Right renal cortex interstitium (tissue), 3 donors: ENCODE measurements at places on chromosomes 5 and 9.

- DNase-seq: no peak
Measured at GRCh38 chr5:167582283-167582682, 709.2 kb upstream of the WWC1 start.

DNA sequence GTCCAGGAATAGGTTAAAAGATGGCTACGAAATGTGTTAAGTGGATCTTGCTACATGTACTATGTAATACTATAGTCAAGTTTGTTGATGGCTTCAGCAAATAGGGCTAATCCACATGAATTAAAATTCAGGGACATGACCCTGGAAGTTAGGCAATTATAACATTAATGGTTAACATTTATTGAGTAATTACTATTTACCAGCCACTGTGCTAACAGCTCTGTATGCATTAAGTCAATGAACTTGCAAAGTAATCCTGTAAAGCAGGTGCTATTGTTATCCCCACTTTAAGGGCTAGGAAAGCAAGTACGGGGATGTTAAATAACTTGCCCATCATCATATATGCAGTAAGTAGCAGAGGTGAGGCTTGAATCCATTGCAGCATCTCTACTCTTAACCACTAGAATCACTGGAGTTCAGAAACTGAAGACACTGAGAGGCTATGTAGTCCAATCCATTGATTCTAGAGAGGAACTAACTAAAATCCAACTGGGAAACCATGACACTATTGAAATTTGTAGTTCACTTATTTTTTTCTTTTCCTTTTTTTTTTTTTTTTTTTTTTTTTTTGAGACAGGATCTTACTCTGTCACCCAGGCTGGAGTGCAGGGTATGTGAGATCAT is 77.5 kb upstream of the SPINK5 start:
- no peak for DNase-seq

DNA sequence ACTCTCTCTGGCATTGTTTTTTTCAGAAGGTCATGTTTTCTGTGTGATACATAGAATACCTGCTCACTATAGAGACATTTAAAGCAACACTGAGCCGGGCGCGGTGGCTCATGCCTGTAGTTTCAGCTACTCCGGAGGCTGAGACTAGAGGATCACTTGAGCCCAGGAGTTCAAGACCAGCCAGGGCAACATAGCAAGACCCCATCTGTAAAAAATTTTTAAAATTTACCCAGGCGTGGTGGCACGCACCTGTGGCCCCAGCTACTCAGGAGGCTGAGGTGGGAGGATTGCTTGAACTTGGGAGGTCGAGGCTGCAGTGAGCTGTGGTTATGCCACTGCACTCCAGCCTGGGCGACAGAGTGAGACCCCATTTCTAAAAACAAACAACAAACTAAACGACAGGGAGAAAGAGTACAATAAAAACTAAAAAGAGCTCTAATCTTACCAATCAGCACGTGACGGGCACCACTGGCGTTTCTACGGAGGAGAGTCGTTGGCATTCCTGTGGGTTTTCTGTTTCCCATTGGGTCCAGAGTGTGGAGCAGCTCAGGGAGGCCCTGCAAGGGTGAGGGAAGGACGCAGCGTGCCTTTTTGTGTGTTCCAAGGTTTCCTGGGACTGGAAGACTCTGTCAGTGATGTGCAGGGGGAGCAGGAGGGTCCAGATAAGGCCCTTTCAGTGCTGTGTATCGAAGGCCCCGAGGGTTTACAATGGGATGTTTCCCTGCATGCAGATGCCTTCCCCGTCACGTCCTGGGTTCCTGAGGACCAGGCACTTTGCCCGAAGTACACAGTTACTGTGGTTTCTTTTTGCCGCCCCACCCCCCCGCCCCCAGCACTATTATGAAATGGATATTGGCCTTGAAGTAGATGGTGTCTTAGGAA is 7.2 kb upstream of the RNU6ATAC start:
- no peak for DNase-seq

GRCh38 chr9:121304707-121305106 is 36.7 kb downstream of the GSN start:
- no peak for DNase-seq

- DNase-seq: no peak
Measured at GRCh38 chr5:150082889-150083288, 3.5 kb downstream of the CSF1R start.

DNA sequence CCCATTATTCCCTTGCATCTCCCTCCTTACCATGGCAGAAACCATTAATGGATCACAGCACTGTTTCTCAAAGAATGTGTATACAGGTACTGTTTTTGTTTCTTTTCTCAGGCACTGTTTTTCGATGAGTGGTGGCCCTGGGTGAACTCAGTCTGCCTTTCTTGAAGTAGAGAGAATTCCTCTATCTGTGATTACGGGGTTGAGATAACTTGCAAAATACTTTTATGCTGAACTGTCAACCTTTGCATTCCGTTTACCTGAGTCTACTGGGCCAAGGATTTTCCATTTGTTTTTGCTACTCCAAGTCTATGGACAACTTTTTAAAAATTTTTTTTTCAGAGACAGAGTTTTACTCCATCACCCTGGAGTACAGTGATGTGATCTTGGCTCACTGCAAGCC is 82.7 kb upstream of the CLINT1 start:
- no peak for DNase-seq

DNA sequence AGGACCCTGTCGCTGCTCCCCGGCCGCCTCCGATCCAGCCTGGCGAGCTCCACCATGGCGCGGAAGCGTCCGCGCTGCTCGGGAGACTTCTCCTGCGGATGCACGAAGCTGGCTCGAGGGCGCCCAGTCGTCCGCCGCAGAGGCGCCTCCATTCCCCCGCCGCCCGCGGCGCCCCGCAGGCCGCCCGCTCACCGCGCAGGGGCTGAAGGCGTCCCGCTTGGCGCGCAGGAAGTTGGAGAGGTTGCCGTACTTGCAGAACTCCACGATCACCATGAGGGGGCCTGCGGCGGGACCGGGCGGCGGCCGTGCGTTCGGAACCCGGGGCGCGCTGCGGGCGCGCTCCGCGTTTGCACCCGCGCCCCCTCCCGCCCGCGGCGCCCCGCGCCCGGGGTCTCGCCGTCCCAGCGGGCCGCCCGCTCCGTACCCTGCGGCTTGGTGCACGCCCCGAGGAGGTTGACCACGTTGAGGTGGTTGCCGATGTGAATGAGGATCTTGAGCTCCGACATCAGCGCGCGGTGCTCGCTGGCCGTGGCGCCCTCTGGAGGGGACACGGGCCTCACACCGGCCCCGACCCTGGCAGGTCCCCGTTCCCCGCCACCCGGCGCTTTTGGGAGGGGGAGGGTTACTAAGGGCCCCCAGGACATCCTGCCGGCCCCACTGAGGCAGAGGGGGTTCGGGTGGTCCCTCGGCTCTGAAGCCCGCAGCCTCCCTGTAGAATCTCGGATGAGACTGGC is 27.7 kb upstream of the SCGB3A1 start:
- peak; percentile 25 for DNase-seq

GRCh38 chr5:119315516-119315949 is 40.3 kb upstream of the TNFAIP8 start:
- DNase-seq: no peak

- DNase-seq: no peak
Measured at GRCh38 chr5:1463326-1464095, 18.3 kb upstream of the SLC6A3 start.

DNA sequence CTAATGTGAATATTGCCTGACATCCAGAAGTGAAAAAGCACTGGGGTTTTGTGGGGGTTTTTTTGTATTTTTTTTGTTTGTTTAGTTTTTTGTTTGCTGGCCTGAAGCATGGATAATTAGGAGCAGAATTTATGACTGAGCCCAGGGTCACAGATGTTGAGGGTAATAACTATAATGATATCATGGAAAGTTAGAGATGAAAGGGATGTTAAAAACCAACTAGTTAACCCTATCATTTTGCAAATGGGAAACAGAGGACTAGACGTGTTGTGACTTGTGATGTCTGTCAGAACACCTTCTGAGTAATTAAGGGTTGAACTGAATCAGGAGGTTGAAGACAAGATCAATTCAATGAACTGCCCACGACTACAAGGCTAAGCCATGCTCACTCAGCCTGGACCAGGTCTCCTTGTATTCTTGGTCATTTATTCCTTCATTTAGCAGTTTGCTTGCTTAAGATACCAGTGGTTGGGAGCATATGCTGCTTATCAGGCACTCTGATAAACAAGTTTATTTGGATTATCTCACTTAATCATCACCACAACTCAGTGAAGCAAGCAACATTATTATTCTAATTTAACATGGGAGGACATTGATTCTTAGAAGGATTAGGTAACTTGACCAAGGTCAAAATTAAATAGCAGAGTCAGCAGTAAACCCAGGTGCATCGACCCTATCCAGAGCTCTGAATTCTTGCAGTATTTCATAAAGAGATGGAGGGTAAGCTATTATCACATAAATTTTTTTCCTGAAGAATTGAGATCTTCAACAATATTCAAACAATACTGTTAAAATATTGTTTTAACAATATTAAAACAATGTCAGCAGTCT is 75.7 kb upstream of the PIK3R1 start:
- DNase-seq: no peak

- DNase-seq: no peak
Measured at GRCh38 chr5:126460459-126460858, 37.2 kb downstream of the GRAMD2B start.

- no peak for DNase-seq
Measured at GRCh38 chr5:172178301-172178987, 9.6 kb downstream of the STK10 start.

DNA sequence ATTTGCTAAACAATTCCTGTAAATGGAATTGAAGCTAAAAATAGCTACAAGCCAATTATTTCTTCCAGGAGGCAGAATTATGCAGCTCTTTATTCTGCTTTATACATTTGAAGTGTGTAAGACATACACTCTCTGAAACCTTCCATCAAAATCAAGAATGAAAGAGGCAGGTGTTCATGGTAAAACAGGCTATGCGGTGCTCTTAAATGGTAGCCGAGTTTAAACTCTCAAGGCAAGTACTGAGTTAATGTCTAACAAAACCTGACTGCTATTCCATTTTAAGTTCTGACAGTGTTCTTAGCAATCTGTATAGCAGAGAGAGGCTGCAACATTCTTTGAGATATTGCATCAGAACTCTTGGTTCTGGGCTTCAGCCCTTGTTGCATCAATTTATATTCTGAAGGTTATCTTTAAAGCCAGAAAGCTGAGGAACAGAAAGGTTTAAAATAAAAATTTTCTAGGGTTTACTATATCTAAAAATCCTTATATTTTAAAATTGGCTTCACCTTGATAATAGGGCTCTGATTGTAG is 248.3 kb upstream of the CCNG1 start:
- DNase-seq: no peak

- no peak for DNase-seq
Measured at GRCh38 chr9:109989296-109989695, 209.3 kb downstream of the PALM2AKAP2 start.

- DNase-seq: no peak
Measured at GRCh38 chr5:76852772-76853171, 3.0 kb downstream of the S100Z start.

DNA sequence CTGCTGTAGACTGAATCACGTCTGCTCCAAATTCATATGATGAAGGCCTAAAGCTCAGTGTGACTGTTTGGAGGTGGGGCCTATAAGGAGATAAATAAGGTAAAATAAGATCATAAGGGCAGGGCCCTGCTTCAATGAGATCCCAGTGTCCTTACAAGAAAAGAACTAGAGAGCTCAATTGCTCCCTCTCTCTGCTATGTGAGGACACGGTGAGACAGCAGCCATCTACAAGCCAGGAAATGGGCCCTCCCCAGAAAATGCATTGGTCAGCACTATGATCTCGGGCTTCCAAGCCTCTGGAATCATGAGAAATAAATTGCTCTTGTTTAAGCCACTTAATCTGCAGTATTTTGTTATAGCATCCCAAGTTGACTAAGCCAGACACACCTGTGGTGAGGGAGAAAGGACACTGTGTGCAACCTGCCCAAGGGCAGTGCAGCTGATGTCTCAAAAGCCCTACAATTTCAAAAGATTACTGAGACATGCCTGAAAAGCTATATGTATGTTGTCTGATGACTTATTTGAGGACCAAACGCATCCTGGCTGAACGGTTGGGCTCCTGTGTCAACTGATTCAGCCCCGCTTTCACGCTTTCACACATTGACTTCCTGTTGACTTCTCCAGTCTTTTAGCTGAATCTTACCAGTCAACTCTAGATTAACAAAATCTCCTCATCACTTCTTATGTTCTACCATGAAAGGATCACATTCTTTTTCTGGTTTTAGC is 13.2 kb downstream of the GZMK start:
- no peak for DNase-seq

DNA sequence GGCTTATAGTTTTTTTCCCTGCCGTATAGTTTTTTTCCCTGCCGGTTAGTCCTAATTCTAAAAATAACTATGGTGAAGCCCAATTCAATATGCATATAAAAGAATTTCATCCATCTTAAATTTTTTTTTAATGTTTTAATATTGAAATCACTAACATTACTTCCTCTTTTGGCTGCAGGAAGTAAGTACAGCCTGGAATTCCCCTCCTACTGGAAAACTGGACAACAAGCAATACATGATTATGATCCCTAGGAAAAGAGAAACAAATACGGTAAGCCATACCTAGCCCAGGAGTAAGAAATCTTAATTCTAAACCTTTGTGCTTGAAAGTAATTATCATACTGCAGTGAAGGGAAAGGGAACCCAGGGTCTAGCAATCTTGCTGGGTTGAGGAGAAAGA is 119.0 kb downstream of the NR3C1 start:
- no peak for DNase-seq

- no peak for DNase-seq
Measured at GRCh38 chr5:114898602-114899001, 271.1 kb downstream of the TRIM36 start.

DNA sequence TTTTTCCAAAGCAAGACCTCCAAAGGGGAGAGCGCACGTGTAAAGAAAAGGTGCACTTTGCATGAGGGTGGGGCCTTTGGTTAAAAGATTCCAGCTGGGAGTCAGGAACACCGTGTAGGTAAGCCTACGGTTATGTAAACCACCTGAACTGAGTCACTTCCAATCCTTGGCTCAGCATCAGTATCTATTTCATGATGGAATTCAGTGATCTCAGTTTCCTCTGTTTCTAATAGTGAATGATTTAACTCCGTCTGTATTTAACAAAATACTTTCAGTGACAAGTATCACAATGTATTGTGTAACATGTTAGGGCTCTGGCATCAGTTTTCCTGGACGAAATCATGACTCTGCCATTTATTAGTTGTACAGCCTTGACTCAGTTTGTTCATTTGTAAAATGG is 1.3 kb upstream of the SVEP1 start:
- DNase-seq: no peak

- no peak for DNase-seq
Measured at GRCh38 chr5:1558944-1559343, 35.2 kb upstream of the LPCAT1 start.

DNA sequence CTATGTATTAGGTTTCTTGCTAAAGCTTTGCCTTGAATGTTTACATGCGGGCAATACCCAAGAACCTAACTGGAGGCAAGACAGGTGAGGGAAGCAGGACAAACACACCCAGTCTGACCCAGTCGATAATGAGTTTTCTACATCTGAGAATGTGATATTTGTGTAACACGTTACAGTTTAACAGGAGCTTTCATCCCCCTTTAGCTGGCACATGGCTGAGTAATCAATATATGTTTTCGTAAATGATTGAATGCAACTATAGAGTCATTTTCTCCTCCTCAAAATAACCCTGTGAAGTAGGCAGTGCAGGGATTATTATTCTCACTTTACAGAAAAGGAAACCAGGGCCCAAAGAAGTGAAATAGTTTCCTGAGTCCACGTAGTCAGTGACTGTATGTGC is 84.7 kb upstream of the HTR4 start:
- DNase-seq: no peak

- DNase-seq: no peak
Measured at GRCh38 chr5:74040811-74041491, 415.0 kb downstream of the ARHGEF28 start.
